ENCODE measurements at places on chromosomes 7 and 10.

DNA sequence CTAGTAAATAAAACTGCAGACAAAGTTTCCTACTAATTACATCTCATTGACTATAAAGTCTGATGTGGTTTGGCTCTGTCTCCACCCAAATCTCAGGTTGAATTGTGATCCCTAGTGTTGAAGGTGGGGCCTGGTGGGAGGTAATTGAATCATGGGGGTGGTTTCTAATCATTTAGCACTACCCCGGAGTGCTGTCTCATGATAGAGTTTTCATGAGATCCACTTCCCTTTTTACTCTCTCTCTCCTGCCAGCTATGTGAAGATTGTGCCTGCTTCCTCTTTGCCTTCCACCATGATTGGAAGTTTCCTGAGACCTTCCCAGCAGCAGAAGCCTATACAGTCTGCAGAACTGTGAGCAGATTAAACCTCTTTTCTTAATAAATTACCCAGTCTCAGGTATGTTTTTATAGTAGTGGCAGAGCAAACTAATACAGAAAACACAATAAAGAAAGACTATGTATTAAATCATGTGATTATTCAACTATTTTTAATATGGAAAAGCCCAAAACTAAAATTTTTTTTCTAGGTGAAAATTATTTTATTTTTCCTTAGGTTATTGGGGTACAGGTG lies 232.1 kb downstream of the FZD1 start:
- DNase-seq, result no peak

DNA sequence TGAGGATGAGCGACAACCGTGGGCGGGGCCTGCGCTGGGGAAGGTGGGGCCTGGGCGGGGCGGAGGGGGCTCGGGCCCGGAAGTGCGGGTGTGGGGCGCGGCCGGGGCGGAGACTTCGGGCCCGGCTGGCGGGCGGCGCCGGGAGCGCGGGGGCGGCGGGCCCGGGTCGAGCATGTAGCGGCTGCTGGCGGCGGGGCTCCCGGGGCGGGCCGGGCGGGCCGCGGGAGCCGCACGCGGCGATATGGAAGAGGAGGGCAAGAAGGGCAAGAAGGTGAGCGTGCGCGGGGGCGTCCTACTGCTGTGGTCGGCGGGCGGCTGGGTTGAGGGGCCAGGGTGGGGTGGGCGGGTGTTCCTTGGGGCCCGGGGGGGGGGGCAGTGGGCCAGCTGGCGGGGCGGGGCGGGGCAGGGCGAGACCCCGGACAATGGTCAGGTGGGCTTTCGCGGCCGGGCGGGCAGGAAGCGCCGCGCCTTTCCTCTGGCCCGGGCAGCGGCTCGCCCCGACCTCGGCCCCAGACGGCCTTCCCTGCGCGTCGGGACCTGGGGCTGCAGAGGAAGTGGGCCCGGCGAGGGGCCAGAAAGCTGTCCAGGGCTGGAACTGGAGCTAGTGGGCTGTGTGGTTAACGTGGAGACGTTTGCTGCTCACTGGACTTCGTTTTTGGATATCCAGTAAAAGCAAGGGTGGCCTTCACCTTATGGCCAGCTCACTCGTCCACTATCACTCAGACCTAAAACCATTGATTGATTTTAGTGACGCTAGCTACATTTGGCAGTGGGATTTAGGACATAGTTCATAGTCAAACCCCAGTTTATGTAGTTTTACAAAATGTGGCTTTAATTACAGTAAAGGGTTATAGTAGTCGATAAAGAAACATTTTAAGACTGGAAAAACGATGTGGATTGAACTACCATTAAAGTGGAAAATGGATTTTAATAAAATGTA lies at the start of gene CCM2:
Gene CCM2, plus strand, starts transcription at position 109 of the 940 bp plus-strand sequence. Its CDS starts 133 bp downstream, at position 242.
- no peak for DNase-seq

- no peak for DNase-seq
Measured at GRCh38 chr7:82414389-82414788, 29.2 kb downstream of the CACNA2D1 start.

GRCh38 chr7:91397096-91397495 lies 132.9 kb downstream of the FZD1 start:
- no peak for DNase-seq

DNA sequence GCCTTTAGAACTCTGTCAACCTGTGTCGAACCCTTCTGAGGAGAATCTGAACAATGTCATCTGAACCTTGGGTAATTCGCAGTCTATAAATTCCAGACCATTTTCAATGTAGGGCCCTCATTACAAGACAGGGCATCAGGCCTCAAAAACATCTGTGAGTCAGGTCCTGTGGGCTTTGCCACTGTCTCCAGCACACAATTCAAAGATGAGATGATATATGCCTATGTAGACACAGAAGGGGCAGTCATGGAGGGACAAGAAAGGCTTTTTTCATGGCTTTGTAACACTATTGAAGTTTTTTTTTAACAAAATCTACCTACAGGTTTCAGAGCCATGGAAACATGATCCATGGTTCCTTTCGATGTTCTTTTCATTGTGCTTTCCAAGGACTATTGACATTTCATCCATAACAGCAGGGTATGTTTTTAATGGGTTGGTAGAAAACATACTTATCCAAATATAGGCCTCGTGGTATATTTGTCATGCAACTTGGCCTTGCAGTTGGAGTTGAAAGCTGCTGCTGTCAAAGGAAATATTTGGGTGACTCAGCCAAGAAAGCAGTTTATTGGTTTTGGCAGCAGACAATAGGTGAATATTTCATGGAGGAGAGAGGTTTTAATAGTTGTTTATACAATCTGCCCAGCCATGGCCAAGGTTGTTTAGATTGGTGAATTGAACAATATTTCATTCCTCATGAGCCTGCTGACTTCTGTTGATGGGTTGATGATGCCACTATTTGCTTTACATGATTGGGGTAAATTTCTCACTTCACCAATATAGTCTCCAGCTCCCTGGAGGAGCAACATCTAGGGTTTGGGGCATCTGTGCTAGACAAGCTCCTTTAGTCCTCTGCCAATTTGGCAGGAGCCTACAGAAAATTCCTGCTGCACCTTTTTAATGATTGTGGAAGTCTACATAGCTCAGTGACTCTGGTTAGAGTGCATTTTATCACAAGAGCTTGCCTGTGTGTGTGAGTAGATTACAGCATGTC lies 158.4 kb upstream of the TMEM72 start:
- no peak for DNase-seq

- DNase-seq, result no peak
Measured at GRCh38 chr10:7886056-7886455, 67.8 kb downstream of the TAF3 start.

Data from cortex of kidney (tissue), 1 donor.